ENCODE measurements at places on chromosomes 12 and 14.

- DNase-seq = no peak
Observed at GRCh38 chr14:101557321-101557695, 4.0 kb upstream of the DIO3 start.

GRCh38 chr14:24713404-24713803, 79.4 kb upstream of the GZMB start:
- DNase-seq = no peak

- DNase-seq = no peak
Observed at GRCh38 chr12:104522985-104523722, 66.4 kb downstream of the CHST11 start.

GRCh38 chr12:53683494-53683893, 7.6 kb upstream of the ATP5MC2 start:
- no peak for DNase-seq

DNA sequence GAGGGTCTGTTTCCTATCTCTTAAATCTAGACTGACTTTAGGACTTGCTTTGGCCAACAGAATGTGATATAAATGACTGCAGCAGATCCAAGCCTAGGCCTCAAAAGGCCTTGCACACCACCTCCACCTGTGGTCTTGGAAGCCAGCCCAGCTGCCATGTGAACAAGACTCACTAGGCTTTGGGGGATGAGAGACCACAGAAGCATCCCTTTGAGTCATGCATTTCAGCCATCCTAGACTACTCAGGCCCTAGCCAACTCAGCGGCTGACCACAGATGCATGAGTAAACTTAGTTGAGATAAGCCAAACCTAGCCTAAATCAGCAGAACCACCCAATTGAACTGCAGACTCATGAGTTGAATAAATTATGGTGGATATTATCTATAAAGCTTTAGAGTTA, 87.7 kb downstream of the KCNH5 start:
- DNase-seq = peak; percentile 71

DNA sequence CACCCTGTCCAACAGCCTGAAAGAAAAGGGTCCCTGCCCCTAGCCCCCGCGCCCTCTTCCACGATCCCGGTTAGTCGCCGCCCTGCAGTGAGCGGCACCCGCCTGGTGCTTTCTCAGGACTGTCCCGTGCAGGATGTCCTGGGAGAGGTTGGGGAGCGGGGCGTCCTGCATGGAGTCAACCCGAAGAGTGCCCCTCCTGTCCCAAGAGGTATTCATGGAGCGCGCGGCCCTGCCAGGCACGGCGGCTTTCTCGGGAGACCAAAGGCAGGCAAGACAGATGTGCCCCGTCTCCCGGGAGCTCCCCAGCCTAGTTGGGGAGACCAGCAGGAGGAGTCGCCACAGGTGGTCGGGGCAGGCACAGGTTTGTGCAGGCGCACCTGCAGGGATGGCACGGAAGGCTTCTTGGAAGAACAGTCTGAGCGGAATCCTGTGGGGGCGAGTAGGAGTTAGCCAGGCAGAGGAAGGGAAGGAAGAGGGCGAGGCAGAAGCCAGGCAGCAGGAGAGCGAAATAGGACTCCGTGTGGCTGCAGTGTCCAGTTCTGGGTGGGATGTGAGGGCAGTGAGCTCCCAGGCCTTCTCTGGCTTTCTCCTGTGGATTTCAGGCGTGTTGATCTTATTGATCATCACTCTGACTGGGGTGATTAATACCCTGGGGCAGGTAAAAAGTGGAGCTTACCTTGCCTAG, 723 bp downstream of the SIVA1 start:
- no peak for DNase-seq

DNA sequence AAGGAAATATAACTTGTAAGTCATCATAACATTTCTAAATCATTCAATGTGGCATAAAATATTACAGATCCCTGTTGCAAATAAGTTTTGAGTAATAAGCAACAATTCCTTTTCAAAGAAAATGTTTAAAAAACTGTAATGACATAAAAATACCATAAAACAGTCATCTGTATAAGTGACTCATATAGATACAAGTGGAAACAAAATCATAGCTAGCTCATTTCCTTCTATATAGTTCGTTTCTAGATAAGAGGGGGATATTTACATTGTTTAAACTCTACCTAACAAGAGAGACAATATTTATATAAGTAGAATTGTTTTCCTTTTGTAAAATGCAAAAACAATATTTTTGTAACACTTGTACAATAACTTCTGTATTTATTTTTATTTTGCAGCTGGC, 148.9 kb downstream of the GRIP1 start:
- no peak for DNase-seq

GRCh38 chr12:19203539-19204506, 74.3 kb downstream of the PLEKHA5 start:
- no peak for DNase-seq

DNA sequence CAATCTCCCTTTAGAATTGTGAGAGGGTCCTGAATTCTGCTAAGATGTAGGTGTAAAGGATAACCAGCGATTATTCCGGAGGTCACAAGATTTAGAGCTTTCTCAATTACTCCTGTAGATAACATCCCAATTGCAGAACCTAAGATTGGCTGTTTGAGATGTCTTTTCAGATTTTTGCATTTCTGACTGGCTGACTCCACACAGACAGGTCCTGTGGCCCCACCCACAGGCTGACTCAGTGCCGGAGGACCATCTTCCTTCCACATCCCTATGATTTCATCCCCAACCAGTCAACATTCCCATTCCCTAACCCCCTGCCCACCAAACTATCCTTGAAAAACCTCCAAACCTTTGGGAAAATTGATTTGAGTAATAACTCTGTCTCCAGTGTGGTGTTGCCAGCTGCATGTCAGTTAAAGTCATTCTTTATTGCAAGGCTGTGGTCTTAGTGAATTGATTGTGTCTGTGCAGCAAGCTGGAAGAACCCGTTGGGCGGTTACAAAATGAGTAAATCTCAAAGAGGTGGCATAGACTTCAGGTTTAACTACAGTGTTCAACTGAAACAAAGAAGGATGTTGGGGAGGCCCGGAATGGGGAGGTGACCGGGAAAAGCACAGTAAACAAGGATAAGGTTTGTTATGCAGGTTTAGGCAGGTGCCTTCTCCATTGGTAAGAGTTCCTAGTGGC, 10.6 kb downstream of the FNTB start:
- DNase-seq = no peak

DNA sequence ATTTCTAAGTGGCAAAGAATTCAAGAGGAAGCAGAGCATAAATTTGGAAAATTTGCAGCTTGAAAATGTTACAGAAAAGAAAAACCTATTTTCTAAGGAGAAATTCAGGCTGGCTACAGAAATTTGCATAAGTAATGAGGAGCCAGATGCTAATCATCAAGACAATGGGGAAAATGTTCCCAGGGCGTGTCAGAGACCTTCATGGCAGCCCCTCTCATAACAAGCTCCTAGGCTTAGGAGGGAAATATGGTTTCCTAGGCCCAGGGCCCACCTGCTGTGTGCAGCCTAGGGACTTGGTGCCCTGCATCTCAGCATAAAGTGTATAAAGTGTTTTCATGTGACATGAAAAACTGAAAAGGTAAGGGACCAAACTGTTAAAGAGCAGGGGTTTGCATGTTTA, 1796.3 kb upstream of the FLRT2 start:
- DNase-seq = no peak

DNA sequence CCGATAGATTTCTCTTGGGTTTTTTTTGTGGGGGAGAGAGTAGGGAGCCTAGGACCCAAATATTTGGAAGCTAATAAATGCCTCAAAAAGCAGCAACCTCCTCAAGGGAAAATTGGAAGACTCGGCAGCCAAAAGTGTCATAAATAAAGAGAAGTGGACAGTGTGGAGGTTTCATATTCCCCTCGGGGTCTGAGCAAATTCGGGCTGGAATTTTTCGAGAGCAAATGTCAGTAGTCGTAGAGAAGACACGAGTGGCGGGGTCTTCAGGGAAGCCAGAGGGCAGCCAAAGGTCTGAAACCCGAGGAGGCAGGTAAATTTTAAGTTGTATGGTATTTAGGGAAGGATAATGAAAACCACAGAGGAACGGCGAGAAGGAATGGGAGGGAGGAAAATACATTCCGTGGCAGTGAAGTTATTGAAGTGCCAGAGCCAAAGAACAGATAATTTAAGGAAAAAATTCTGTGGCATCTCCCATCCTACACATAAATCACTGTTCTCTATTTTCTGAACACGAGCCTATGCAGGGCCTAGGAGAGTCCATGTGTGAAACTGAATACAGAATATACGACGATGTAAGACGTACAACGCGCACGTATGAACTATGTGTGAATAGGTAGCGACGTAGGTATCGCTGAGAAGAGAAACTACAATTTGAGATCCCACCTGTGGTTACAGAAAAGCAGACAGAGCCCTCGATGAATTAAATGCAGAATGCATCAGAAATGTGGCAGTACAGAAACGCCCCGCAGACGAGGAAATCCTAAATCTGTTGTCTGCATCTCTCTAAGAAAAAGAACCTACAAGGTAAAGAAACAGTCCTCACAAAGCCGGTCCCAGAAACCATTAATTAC, 12.9 kb downstream of the BCL11B start:
- DNase-seq = no peak

- DNase-seq = no peak
Observed at GRCh38 chr12:9133216-9133916, 17.6 kb upstream of the A2M start.

DNA sequence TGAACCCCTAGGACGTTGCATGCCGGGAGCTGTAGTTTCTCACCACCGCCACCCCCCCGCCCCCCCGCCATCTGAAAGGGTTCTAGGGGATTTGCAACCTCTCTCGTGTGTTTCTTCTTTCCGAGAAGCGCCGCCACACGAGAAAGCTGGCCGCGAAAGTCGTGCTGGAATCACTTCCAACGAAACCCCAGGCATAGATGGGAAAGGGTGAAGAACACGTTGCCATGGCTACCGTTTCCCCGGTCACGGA, 501 bp upstream of the HSP90B1 start:
- no peak for DNase-seq

DNA sequence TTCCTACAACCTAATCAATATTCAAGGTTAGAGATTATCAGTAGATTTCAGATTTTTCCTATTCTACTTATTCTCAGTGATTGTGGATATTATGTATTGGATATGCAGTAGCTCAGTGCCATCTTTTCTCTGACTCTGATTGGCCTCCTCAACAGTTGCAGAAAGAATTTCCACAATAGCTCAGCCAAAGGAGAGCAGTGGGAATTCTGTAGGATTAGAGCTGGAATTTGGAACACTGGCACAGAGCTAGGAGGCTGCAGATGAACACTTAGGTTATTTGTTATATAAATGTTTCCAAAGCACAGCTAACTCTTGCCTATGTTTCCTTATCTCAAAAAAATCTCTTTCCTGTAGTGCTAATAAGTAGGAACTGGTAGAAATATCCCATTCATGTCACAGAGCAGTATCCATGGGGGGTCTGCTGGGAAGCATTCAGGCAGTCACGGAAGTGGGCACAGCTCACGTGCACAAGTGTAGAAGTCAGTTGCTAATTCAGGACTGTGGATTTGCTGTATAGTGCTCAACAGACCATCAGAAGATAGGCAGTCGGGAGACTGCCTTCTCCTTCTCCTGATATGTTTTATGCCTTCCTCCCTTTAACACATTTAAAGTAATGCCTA, 116.2 kb upstream of the TMEM260 start:
- DNase-seq = no peak

DNA sequence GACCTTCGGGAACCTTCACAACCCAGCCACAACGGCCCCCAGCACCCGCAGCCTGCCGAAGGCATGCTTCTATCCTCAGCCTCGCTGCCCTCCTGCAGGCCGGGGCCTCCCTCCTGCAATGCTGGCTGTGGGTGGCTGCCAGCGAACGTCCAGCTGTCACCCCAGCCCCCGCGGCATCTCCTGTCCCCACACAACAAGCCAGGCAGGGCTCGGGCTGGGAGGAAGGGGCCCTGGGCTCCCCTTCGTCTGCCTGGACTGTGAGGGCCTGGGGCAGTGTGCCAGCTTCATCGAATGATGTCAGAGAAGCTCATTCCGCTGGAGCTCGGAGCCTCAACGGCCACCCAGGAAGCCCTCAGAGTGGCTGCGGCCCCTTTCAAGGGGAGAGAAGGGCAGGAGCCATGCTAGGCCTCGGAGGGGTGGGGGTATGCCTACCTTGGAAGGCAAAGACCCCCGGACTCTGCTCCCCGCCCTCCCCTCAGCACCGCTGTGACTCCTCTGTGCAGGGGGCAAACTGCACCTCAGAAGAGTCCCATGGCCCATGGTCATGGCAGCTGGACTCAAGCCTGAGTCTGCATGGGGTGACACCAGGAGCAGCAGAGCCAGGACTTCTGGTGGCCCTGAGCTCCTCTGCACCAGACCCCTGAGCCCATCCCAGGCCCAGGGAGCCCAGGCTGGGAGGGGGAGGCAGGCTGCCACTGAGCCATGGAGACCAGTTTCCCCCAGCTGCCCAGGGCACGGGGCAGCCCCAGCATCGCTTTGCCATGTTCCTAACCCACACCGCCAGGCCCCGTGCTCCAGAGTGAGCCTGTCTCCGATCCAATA, 24.7 kb upstream of the C14orf180 start:
- DNase-seq = no peak

DNA sequence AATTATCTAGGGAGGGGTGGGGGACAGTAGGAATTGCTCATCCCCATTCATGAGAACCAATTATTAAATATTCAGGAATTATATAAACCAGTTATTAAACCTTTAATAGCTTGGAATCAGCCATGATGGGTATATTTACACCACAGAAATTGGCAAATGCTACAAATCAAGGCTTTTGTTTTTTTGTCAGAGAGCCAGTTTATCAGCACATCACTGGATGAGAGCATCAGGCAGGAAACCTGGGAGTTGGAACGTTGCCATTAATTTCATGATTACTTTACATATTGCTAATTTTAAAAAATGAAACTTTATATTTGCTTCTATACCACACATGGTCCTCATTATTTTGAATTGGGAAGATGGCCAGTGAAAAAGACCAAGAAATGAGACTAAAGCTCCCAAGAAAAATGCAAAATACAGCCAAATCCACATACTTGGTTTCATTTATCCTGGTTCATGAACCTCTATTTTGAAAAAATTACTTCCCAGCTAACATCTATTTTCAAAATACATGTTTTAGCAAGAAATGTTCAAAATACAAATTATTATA, 48.4 kb downstream of the ATL1 start:
- no peak for DNase-seq

DNA sequence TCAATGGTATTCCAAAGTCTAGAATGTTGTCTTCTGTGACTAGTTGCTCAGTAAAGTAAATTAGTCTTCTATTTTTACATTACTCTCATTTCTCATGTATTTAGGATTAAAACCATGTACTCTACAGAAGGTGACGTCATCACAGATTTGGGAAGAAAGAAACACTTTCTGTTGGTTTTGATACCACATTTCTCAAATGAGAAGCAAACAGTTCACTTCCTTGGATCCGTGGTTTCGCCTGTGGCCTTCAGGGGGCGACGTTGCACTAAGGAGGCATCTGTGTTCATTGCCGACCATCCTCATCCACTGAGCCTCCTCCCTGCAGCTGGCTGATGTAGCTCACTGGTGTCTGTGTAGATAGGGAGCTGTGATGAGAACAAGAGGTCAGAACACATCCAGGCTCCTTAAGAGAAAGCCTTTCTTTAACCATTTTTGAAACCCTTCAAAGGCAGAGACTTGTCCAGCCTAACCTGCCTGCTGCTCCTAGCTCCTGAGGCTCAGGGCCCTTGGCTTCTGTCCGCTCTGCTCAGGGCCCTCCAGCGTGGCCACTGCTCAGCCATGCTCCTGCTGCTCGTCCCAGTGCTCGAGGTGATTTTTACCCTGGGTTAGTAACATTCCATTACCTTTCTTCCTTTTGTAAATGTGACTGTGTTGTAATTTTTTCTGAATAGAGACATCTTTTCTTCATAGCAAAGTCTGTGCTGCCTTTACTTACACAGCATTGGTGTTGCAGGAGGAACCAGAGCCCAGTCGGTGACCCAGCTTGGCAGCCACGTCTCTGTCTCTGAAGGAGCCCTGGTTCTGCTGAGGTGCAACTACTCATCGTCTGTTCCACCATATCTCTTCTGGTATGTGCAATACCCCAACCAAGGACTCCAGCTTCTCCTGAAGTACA, 220.6 kb upstream of the OR4E1 start:
- no peak for DNase-seq

All from skeletal muscle cell (primary cell).